ENCODE measurements at places on chromosomes 4 and X.
A peak's percentile ranks its signal among the peaks of the same experiment; 100 is the strongest.

GRCh38 chr4:24991015-24991414 is 39.7 kb downstream of the LGI2 start:
- peak; percentile 48 for DNase-seq

DNA sequence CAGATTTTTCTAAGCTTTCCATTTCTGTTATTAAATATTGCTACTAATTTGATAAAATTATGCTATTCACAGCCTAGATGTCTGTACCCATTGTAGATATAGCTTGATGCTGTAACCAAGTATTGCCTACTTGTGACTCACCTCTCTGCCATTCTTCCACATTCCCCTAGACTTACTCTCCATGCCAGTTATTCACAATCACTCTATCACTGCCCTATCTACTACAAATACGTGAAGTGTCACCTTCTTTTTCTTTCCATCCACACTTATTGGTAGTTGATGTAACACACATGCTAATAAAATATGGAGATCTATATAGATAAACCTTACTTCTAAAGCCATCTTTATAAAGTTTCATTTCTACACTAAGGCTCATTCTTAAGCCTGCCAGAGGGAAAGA is 179.4 kb upstream of the PACRGL start:
- DNase-seq = peak; percentile 50

DNA sequence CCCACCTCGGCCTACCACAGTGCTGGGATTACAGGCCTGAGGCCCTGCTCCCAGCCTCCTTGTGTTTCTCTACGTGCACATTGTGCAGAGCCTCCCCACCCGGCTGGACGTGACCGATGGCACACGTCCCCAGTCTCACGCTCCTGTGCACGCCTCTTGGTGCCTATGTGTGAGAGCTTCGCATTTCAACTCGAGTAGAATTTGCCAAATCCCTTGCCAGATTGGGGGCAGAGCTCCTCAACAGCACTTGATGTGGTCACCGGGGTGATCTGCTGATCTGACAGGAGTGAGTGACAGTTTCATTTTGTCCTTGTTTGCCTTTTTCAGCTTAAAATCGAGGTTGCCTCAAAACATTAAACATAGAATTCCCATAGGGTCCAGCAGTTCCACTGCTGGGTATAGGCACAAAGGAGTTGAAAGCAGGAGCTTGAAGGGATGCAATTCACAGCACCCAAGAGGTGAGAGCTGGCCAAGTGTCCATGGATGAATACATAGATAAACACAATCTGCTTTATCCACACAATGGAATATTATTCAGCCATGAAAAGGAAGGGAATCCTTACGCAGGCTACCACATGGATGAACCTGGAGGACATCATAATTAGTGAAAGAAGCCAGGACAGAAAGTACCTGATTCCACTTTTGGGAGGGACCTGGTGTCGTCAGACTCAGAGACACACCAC is 17.6 kb downstream of the TMEM187 start:
- DNase-seq = no peak

DNA sequence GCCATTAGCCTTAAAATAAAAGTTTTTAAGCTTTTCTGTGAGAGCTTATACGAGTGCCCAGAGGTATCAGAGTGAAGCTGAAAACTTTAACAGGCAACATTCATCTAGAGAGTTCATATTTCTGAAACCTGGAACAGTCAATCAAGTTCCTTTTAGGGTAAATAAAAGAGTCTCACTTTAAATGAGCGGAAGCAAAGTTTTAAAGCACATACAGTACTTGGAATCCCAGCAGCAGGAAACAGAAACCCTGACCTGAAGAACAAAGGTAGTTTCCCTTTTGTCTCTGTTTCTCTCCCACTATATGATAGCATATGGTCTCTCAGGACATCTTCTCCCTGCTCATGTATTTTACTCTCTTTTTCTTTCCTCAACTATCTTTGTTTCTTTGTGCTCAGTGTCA is 153.0 kb downstream of the ASB9 start:
- no peak for DNase-seq

- DNase-seq = peak; percentile 31
These were observed 41.1 kb downstream of the ZFX start for GRCh38 chrX:24190500-24191156.

DNA sequence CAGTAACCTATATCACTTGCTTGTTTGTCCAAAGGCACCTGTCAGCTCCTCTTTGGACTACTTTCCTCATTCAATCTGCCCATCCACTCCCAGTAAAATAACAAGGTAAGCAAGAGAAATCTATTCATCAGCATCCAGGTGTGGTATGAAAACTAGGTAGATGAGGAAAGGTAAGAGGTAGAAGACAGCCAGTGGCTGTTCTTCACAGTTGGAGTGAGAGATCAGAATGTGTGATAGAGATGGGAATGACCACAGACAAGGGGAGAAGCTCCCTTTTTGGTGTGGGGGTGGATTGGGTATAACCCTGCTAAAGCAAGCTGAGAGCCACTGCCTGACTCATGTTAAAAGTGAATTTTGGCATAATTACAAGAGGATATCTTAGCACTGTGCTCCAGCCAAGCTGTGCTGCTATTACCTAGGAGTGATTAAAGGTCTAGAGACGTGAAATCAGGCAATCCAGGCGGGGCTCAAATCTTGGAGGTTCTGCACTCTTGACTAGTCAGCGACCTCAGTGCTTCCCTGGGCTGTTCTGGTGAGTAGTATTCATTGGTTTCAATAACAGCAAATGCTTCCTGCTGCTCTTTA is 28.1 kb upstream of the RASL11B start:
- no peak for DNase-seq

DNA sequence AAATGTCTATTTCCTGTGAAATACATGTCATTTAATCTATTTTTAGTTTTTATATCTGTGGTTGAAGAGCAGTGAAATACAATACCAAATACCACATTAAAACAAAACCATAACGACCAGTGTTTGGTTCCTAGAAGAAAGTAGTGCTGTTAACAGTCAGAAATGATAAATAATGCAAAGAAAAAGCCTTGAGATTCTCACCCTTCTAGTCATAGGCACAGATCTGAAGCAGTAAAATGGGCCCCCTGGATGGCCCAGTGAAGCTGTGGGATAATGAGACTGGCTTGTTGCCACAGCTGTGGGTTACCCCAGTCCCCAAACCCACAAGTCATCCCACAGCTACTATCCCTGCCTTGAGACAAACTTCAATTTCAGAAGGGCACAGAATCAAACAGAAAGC is 137.3 kb upstream of the RPL34 start:
- DNase-seq = peak; percentile 49

GRCh38 chrX:32448945-32449344 is 762.4 kb downstream of the DMD start:
- DNase-seq = no peak

DNA sequence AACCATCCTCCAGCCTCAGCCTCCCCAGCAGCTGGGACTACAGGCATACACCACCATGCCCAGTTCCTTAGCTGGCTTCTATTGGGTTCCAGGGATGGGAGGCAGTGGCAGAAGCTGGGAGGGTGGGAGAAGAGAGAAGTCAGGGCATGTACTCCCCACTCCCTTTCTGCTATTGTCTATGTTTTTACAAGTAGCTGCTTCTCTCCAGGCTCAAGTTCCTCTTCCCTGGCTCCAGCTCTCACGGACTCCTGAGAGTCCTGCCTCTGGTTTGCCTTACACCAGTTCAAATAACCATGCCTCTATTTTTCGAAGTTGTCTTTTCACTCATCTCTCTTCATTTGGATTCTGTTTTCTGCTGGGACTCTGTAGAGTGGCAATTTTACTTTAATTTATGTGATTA is 2.9 kb downstream of the TBC1D9 start:
- DNase-seq = no peak

DNA sequence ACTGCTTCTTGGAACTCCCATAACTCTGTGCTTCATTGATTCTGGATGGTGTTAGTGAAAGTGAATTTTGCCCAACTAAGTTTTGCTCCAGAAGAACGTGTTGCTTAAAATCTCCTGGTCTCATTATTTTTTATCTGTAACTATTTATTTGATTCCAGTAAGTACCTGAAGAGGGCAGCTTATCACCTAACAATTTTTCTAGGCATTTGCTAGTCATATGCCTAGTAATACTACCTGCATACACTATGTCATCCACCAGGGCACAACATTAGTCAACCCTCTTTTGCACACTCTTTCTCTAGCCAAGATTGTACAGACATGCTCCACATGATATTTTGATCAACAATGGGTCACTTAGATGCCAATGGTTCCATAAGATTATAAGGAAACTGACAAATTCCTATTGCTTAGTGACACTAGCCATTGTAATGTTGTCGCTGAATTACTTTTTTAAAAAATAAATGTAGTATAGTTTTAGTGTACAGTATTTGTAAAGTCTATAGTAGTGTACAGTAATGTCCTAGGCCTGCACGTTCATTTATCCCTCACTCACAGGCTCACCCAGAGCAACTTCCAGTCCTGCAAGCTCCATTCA is 499.9 kb upstream of the AADAT start:
- peak; percentile 51 for DNase-seq

- no peak for DNase-seq
These were observed 72.7 kb downstream of the AFF2 start for GRCh38 chrX:148573119-148573518.

DNA sequence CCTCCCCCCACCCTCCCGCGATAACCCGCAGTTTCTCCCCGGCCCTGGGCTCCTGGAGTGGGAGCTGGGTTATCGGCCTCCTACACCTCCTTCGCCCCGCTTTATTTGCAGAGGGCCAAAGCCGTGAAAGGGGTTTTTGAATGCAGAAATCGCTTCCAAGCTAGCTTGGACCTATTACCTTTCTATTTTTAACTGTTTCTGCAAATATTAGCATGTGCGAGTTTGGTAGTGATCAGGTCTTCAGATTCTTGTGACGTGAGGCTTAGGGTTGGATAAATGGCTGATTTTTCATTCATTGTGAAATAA is 1.3 kb downstream of the USP9X start:
- DNase-seq = no peak

GRCh38 chrX:11764602-11765067 is 6.6 kb downstream of the MSL3 start:
- no peak for DNase-seq

DNA sequence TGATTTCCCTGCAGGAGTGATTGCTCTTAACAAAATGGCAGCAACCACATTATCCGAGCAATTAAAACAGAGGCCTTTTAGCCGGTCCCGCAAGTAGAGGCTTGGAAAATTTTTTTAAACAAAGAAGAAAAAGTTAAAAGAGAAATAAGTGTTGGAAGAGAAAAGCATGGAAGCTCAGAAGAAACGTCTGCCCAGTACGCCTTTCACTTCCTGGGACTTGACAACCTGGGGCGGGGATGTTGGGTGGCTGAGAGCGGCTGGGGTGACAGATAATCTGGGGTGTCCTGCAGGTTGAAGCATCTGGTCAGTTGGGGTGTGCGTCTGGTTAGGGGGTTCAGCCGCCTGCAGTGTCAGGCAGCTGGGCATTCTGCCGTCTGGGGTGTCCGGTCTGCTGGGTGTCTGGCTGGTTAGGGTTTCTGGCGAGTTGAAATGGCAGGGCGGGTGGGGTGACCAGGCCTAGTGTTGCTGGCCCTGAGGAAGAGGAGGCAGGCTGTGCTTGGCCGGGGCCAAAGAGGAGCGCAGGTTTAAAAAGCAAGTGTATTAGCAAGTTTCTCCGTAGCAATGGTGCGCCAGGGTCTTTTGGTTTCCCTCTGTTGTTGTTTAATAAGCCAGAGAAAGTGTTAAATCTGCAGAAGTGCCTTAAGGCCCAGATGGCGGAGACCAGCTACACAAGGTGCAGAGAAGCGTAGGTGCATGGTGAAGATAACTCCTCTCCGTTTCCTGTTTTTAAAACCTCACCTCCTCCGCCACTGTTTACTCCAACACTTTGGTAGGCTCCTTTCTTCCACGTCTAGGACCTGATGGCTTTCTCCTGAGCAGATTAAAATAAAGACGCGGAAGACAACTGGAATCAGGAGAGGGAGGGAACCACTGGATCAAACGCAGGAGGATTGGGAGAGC is 5.6 kb downstream of the HAND2 start:
- DNase-seq = no peak

GRCh38 chr4:82780170-82780751 is 18.3 kb downstream of the SCD5 start:
- no peak for DNase-seq

GRCh38 chrX:69932323-69932722 is 117.4 kb downstream of the AWAT2 start:
- DNase-seq = no peak

DNA sequence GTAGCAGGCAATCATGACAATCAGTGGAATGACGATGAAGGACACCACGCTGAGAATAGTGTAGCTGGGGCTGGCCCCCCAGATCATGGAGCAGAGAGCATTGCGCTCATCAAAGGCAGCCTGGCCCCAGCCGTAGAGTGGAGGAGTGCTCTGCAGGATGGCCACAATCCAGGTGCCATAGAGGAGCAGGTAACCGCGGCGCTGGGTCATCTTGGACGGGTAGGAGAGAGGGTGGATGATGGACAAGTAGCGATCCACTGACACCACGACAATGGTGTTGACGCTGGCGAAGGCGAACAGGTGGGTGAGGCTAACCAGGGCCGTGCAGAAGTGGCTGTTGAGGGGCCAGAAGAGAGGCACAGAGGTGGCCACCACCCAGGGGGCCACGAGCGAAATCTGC is 2.8 kb downstream of the GPR101 start:
- DNase-seq = no peak

DNA sequence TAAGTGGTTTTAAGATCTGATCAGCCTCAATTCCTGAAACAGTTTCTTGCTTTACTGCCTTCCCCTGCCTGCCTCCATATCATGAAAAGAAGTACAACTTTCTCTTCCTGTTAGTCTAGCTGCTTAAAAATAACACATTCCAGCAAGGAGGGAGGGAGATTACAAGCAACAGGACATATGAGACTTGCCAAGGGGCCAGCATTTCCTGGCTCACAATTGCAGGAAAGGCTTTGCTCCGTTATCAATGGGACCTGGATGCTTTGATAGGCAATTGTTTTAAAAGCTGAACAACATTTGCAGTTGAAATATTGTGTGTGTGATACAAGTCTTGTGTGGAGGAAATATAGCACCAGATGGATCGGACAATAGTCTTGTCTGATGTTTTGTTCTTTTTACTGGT is 425.0 kb downstream of the FAT4 start:
- DNase-seq = peak; percentile 19
